ENCODE measurements at places on chromosomes 2 and 18.

- no peak for DNase-seq
Observed at GRCh38 chr2:168181825-168182224, 65.6 kb downstream of the STK39 start.

GRCh38 chr2:85758361-85759256 is 4.8 kb downstream of the ATOH8 start:
- no peak for DNase-seq

- DNase-seq = no peak
Observed at GRCh38 chr2:144876013-144876412, 356.1 kb upstream of the ZEB2 start.

GRCh38 chr2:48114256-48114655 is 208.0 kb upstream of the FBXO11 start:
- no peak for DNase-seq

DNA sequence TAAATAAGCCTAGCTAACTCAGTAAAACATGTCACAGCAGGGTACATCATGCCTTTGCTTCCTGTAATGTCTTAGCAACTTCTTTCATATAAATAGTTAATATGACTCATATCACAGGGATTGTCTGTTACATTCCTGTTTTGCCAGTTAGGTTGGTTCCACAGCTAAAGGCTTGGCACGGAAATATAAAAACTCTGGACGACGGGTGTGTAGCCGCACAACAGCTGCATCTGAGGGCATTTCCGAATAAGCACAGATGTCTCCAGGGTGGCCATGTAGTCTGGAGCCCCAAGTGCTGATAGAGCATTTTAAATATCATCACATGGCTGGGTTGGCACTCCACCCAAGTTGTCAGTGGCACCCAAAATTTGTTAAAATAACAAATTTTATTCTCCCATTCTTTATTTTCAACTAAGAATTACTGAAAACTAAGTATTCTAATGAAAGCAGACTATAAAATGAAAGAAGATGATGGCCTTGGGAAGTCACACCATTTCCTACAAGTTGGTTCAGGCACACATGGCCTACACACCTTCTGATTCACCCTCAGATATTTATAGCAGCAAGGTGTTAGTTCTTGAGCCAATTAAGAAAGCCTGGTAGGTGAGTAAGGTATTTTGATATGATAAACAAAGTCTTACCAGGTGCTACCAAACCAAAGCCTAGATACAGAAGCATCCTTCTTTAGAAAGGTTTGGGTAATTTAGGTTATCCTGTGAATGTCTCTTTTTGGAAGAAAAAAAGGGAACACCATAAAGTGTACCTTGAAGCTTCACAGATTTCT is 61.8 kb upstream of the STK17B start:
- no peak for DNase-seq

GRCh38 chr18:63158012-63158631 is 161.4 kb downstream of the BCL2 start:
- no peak for DNase-seq

GRCh38 chr2:181778621-181779201 is 98.4 kb upstream of the NEUROD1 start:
- no peak for DNase-seq

GRCh38 chr2:154046493-154046892 is 174.8 kb downstream of the GALNT13 start:
- no peak for DNase-seq

- DNase-seq = no peak
Observed at GRCh38 chr18:63160172-63160995, 159.2 kb downstream of the BCL2 start.

GRCh38 chr2:23994567-23994966 is 15.3 kb upstream of the MFSD2B start:
- no peak for DNase-seq

DNA sequence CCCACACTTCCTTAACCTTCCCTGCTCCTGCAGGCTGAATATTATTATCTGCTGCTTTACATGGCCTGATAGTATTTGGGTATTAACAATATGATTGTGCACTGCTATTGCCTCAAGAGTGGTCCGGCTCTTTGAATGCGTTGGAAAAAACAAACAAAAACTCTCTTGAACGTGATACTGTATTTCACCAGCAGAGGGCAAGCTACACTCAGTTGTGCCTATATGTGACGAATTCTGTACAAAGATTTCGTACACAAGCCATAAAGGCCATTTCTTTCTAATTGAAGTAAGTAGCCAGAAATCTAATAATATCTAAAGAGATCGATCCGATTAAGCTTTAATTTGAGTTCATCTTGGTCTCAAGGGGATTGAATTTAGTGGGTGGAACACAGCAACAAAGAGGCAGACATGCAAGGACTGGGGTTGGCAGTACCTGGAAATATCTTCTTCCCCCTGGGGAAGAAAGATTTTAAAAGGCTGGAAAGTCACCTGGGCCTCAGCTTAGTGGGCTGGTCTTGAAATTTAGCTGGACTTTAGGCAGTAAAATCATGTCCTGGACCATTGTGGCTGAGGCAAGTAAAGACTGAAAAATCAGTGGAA is 49.3 kb upstream of the RAB6D start:
- DNase-seq = no peak

DNA sequence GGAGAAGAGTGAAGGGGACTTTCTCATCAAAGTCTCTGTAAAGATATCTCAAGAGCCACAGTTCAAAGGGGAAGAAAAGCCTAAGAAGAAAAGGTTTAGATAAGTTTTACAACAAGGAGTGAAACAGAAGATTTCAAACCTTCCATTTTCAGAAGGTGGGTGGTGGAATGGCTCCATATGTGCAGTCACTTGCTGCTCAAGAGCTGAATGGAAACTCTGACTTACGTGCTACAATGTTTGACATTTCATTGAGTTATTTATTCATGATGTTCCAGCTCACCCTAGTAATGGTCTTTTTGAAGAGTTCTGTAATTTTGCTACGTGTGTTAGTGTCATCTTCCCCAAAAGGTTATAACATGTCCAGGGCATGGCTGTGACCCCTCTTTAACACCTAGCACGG is 21.7 kb downstream of the LCT start:
- DNase-seq = no peak

DNA sequence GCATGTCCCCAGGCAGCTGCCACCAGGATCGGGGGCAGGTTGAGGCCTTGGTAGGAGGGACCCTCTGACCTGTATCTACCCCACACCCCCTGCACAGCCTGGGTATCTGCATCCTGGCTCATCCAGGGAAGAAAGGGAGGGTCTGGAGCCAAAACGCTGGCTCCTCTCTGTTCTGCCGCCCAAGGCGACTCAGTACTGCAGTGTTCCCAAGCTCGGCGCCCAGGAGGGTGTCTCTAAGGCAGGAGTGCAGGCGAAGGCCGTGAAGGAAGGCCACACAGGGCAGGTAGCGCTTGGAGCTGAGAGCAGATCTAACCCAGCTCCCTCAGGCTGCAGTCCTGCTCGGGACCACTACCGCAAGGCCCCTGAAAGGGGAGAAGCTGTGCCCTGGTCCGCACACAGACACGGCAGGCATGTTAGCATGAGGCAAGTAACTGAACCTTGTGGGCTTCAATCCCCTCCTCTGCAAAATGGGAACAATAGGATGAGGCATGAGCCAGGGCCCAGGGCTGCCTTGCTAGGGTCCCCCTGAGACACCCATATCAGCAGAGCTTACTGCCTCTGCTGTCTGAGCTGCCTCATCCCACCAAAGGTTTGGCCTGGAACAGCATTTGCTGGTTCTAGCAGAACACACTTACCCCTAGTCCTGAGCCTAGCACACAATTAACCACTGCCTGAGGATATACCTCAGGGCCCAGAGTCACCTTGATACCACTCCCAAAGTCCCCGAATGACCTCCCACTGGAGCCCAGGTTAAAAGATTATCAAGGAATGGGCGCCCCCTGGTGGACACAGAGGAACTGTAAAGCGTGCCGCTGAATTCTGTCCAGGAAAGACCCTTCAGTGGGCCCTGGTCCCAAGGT is 6.5 kb downstream of the PTMA start:
- DNase-seq = no peak

GRCh38 chr18:76984193-76985155 is 148.1 kb downstream of the MBP start:
- DNase-seq = peak; percentile 50

DNA sequence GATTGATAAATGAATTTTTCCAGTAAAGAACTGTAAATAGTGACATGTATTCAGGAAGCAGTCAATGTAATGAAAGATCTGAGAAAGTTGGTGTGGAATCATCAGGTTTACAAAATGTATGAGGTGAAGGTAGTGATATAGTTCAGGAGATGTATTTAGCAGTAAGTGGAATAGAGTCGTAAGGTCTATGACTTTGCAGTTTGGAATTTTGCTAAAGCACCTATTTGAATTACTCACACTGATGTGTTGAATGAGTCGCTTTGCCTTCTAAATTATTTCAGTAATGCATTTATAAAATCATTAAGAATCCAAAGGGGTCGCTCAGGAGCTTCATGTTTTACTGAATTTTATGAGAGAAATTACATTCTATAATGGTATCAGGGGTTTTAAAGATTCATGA is 713.7 kb downstream of the DSC3 start:
- no peak for DNase-seq

DNA sequence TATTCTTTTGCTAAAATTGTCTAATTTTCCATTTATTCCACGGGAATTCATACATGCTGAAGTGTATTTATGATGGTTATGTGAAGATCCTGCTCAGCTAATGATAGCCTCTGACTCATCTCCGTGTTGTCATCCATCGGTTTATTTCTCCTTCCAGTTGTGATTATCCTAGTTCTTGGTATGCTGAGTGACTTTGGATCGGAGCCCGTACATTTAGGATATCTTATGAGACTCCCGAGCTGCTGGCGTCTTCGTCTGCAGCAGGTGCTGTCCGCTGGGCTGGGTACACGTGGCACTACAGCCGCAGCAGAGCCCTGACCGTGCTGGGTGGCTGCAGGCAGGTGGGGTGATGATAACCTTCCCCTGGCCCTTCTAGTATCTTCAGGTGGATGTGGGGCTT is 40.1 kb upstream of the GALR1 start:
- no peak for DNase-seq

- DNase-seq = no peak
Observed at GRCh38 chr2:198591586-198591985, 787.2 kb downstream of the PLCL1 start.

- DNase-seq = no peak
Observed at GRCh38 chr2:50658883-50659282, 373.0 kb downstream of the NRXN1 start.

DNA sequence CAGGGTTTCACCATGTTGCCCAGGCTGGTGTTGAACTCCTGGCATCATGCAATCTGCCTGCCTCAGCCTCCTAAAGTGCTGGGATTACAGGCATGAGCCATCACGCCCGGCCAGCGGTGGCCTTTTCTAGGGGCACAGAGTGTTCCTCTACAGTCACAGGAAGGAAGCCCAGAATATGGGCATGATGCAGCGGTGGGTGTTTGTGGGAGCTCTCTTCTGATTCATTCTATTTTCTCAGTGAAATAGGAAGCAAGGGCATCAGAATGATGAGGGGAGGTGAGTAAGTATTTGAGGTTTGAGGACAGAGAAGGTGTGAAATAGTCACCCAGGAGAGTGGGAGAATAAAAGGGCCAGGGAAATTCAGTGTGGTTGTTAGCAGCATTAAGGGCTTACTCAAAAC is 70.3 kb upstream of the PSME4 start:
- no peak for DNase-seq

GRCh38 chr2:203804070-203804469 is 63.5 kb upstream of the CTLA4 start:
- no peak for DNase-seq

DNA sequence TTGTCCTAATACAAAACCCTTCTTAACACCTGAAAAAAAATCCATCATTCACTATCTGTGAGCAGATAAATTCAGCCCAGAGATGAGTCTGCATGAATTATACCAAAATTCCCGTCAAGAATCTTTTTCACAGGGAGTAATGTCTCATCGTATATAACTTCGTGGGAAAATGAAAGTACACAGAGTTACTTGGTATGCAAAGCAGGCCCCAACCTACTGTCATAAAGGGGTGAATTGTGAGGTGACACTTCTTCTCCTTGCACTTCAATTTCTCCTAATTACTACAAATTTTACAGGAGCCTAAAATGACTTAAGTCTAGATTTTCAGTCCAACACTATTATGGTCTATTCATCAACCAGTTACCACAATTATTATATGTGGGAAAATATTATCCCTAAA is 84.6 kb upstream of the CDH20 start:
- no peak for DNase-seq

- DNase-seq = no peak
Observed at GRCh38 chr2:149040451-149040850, 2.0 kb downstream of the LYPD6B start.

DNA sequence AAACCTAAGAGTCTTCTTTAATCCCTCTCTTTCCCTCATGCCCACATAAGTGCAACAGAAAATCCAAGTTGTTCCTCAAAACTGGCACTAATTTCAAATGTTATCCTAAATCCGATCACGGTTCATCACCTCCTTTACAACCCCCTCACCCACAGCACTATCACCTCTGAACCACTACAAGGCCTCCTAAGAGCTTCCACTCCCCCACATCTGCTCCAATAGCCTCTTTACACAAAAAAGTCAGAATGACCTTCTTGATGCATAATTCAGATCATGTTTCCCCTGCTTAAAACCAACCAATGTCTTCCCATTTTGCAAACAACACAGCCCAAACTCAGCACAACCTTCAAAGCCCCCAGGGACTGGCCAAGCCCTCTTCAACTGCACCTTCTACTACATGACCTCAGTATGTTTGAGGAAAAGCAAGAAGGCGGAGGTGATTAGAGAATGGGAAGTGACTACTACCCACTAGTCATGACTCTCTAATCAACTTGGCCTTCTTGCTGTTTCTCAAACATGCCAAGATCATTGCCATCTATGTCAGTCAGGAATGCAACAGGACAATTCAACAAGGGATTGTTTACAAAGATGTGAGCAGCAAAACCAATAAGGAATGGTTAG is 34.6 kb upstream of the GCC2 start:
- DNase-seq = no peak

GRCh38 chr2:237281836-237282306 is 132.1 kb downstream of the COL6A3 start:
- DNase-seq = no peak

DNA sequence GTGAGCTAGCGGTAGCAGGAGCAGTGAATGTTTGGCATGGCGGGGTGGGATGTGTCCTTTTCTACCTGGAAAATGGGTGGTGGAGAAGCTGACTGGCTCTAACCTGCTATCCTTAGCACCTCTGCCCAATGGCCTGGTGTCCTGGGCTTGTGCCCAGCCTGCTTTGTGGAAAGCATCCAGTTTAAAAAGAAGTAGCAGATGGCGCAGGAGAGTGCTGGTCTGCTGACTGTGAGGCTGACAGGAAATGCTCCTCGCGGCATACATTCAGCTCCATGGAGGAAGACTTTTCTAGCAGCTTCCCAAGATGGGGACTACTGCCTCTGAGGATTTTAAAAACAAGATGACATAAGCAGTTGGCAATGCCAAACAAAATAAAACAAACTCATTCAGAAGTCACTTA is 56.2 kb upstream of the LYPD6B start:
- no peak for DNase-seq

GRCh38 chr2:130744287-130745117 is 10.8 kb upstream of the AMER3 start:
- DNase-seq = peak; percentile 40

- DNase-seq = no peak
Observed at GRCh38 chr2:12412898-12413305, 303.8 kb upstream of the TRIB2 start.

Measured in right atrium auricular region (tissue), 2 donors.